ENCODE measurements at places on chromosomes 6 and 20.

DNA sequence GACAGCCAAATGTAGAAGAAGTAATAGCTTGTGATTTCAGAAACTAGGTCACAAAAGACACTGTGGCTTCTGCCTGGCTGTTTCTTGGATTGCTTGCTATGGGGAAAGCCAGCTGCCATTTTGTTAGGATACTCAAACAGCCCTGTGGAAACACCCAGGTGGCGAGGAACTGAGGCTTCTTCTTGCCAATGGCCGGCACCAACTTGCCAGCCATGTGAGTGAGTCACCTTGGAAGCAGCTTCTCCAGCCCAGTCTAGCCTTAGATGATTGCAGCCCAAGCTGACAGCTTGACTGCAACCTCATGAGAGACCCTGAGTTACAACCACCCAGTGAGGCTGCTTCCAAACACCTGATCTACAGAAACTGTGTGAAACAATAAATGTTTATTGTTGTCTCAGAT, 11.9 kb upstream of the KIAA1755 start:
- no peak for DNase-seq

- no peak for DNase-seq
These were observed 28.5 kb upstream of the DST start for GRCh38 chr6:56671160-56671559.

DNA sequence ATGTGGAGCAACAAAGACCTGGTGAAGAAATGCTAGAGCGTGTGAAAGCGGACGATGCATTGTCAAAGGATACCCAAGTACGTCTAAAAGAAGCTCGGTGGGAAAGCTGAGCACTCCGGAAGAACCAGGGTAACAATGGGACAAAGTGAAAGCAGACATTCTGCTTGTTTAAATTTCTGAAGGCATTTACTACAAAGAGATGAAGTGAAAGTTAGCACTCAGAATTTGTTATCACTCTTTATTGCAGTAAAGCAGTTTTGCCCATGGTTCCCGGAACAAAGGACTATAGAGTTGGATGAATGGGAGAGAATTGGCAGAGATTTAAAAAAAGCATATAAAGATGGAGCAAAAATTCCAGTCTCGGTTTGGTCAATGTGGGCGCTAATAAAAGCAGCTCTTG, 12.8 kb upstream of the IRAK1BP1 start:
- no peak for DNase-seq

DNA sequence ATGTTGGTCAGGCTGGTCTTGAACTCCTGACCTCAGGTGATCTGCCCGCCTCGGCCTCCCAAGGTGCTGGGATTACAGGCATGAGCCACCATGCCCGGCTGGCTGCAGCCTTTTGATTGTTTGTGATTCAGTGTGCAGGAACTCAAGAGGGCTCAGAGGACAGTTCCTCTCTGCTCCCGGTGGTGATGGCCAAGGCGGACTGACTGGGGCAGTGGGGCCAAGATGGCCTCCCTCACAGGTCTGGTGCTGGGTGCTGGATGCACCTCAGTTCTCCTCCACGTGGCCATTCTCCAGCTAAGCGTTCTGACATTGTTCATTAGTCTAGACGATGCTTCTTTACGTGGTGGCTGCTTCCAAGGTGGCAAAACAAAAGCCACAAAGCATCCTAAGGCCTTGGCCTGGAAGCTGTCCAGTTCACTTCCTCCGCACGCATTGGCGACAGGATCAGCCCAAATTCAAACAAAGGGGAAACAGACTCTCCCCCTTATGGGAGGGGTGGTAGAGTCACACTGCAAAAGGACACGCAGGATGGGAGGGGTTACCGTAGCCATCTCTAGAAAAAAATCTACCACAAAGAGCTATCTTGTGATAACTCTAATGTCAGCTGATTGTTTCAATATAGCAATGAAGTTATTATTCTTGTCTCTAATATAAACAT, 146.9 kb downstream of the FOXC1 start:
- no peak for DNase-seq

DNA sequence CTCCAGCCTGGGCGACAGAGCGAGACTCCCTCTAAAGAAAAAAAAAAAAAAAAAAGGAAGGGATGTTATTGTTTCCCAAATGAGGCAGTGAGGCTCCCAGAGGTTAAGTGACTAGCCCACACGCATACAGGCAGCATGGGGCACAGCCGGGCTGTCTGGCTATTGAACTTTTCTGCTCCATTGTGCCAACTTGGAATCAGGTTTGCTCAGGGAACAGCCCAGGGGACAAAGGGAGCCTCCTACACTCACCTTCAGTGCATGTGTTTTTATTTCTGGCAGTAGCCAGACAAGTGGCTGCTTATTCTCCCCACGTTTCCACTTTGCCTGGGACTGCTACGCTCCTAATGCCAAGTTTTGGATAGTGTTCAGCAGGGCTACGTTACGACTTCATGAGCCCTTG, 10.7 kb downstream of the ETV7 start:
- DNase-seq = no peak

- DNase-seq = no peak
These were observed 1.5 kb upstream of the TUBB2B start for GRCh38 chr6:3228771-3229565.

- DNase-seq = no peak
These were observed 109.6 kb downstream of the MANEA start for GRCh38 chr6:95686895-95687294.

GRCh38 chr20:1786486-1786885, 108.7 kb upstream of the SIRPA start:
- DNase-seq = no peak

DNA sequence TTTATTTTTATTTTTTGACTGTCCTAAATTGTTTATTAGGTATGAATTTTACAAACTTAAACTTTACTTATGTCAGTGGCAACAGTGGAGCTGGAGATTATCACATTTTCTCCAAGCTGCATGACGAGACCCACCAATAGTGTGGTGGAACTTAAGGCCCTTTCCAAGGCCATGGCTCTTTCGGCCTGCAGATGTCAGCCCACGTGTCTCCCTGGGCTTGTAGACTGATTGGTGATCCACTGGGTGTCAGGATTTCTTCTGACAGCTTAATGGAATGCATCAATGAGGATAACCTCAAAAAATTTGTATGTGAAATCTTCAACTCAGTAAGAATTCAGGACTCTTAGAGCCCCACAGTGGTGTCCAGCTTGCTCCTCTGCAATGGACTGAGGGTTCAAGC, 32.3 kb upstream of the OVOL2 start:
- DNase-seq = no peak

DNA sequence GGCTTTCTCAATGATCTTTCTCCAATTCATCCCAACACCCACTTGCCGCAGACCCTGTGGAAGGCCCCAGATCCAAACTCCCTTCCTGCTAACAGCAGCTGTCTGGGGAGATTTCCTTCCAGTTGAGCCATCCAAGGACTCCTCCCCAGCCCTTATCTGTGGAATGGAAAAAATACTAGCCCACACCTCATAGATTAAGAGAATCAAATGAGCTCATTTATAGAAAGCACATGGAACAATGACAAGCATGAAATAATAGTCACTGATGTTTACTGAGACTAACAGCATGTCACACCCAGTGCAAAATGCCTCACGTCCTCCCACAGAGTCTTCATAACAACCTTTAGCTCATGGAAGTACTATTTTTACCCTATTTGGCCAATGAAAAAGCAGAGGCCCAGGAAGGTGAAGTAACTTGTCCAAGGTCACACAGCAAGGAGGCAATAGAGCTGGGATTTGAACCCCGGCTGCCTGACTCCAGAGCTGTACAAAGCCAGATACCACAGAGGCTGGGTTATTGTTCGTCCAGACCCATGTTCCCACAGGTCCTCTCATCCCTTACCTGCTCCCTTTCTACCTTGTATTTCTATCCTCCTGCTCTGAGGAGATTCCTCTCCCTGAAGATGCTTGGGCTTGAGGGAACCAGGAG, 23.4 kb upstream of the PTGIS start:
- DNase-seq = peak; percentile 15

DNA sequence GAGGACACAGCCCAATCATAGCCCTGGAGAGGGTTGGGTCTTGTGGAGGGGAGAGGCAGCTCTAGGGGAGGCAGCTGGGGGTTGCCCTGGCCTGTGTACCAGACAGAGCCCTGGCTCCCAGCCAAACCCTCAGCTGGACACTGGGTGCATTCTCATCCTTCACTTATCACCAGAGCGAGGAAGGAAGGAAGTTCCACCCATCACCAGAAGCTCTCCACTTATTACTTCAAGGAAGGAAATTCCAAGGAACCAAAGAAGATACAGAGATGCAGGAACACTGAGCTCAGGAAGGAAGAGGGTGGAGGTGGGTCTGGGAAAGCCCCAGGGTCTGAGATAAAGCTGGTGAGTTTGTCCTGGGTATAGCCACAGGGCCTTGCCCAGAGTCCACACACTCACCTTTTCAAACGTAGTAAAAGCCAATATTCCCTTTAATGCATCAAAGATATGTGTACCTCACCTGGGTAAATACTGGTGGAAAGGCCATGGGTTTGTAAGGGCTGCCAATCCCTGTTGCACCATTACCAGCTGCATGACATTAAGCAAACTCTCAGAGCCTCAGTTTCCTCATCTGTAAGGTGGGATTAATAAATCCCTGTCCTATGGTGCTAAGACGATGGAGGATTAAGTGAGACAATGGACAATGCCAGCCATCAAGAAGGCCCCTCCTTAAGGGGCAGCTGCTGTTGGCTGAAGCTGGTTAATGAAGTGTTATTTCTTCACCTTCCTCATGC, 109.7 kb upstream of the NAA20 start:
- DNase-seq = no peak
